ENCODE measurements at places on chromosomes 4 and X.

DNA sequence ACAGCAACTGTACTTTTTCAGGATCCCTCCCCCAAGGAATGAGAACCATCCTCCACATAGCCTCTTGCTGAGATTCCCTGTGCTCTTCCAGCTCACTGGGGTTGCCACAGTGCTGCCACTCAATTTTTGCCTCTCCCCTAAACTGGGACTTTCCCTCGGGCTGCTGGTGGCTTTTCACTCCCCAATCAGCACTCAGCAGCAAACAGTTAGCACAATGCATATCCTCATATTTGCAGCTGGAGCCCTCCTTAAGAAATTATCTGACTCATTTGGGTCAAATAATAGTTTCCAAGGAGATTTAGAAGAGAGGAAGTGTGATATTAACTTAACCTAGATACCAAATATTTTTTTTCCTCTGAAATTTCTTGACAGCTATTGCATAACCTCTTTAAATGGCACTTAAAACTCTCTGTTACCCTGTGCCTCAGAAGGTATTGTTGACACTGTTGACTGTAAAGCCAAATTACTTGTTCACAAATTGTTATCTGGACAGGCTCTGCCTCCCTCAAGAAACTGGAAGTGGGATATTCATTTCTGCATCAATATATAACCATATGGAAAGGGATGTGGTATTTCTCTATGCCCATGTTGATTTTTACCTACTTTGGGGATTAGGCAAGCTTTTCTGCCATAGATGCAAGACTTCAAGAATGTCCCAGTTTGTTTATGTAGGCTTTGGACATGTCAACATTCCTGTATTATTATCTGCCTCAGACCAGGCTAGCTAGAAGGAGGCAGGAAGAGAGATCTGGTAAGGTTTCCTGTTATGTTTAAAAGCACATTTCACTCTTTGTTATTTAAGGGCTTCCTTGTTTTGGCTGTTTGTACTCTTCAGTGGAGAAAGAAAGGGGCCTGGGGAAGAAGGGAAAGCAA lies 58.0 kb downstream of the SEPTIN11 start:
- no peak for DNase-seq

DNA sequence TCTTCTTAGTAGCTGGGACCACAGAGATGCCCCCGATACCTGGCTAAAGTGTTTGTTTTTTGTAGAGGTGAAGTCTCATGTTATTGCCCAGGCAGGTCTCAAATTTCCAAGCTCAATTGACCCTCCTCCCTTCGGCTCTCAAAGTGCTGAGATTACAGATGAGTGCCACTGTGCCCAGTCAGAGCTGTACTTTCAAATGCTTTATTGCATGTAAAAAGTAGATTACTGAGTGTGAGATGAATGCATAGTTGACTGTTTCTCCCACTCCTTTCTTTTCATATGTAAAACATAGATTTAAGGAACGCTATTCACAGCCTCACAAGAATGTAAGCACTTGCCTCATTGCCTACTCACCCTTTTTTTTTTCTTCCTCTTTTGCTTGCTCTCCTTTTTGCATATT lies 984.4 kb upstream of the PABPC4L start:
- no peak for DNase-seq

- DNase-seq: no peak
Measured at GRCh38 chr4:6273661-6273990, 4.0 kb downstream of the WFS1 start.

DNA sequence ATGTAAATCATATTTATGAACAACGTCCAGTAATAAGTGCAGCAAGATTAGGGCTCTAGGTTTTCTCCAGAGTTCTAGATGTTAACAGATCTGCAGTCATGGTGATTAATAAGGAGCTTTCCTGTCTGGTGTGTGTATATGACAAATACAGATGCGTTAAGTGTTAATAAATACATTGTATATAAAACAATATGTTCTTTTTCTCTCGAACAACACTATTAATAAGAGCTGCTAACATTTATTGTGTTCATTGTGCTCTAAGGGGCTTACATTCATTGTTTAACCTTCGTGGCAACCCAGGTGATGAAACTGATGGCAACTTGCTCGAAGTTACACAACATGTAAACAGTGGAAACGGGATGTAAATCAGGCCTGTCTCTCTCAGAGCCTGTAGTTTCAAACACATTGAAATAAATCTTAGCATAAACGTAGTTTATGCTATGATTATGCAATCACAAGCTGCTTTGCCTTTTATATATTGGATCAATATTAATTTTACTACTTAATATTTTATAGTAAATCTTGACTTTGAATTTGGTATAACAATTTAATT lies 547 bp upstream of the CLGN start:
- DNase-seq: no peak

GRCh38 chr4:114497116-114497515 lies 101.5 kb upstream of the UGT8 start:
- no peak for DNase-seq

DNA sequence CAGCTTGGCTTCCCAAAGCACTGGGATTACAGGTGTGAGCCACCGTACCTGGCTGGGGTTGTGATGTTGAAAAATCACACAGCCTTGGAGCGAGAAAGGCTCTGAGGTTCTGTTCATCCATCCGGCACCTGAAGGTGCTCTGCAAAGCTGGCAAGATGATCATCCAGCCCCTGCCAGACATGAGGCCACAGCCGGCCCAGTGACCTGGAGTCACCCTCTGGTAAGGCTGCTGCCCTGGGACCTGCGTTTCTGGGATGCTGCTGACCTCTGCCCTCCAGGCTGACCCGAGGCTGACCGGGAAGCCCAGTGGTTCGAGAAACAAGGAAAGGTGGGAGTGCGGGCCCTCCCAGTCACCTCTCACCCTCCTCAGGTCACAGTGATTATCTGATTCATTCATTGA lies 13.5 kb upstream of the WFS1 start:
- DNase-seq: no peak

DNA sequence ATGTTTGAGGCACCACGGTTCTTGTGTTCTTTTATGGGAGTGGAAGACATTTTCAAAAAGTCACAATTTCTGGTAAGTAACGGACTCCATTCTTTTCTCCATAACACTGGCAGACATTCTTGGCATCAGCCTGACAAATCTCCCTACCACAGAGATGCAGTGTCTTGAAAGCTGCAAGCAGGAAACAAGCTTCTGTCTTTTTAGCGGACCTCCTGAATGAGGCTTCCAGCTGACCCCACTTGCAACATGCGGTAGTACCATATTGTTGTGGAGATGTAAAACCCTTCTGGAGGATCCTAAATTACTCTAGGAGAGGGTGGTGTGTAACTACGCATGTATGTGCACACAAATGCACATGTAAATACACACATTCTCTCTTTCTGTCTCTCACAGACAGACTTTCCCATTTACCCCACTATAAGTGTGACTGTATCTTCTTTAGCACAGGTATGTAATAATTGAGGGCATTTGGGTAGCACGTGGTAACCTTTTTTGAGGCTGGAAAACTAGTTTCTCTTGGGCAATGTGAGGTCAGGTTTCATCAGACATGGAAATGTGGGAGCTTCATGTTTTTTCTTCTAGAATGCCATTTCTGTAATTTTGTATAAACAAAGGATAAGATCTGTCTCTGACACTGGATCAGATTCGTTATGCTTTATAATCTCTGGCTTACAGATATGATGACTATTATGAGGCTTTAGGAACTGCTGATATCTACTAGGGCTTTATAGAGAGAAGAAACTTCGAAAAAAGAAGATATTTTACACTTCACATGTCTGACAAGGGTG lies 130.1 kb downstream of the MGST2 start:
- no peak for DNase-seq

DNA sequence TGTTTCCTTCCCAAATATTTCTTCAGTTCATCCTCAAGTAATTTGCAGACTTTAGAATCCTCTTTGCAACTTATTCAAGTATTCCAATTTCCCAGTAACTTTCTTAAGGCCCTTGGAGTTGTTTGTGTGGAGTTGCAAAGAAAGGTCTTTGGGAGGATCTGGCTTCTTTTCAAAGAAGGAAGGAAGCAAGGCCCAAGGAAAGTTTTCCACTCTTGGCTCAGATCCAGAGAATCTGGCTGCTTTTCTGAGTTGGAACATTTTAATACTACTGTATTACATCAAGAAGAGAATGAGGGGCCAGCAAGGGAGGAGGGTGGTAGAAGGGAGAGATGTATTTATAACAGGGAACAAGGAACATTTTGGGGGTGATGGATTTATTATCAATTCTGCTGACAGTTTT lies 10.5 kb downstream of the CDX4 start:
- DNase-seq: no peak

DNA sequence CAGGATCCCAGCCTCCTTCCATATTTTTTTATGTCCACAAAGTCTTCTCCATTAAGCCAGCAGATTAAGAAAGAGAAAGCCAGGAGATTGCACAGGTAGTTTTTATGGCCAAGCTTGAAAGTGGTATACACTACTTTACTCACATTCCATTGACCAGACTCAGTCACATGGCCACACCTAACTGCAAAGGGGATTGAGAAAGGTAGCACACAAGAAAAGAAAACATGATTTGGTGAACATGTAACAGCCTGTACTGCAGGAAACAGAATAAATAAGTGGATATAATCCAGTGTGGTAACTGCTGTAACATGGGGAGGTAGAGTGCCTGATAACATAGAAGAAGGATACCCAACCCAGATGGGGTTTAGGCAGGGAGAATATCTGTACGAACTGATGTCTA lies 43.9 kb downstream of the HOPX start:
- no peak for DNase-seq

GRCh38 chr4:165715989-165716388 lies 157.0 kb upstream of the TLL1 start:
- DNase-seq: no peak

DNA sequence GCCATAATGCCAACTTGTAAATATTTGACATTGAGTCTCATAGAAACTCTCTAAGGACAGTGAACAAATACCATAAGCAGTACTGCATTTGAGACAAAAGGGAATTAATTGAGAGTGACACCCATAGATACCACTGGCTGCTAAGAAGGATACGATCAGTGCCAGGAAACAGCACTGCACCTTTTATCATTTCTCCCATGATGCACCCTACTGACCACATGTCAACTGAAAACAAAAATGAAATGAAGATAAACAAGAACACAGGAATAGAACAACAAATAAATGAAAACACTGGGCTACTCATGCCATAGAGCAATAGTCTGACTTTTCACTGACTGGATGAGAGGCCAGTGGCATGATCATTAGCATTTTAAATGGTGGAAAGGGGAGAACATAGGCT lies 270.8 kb downstream of the MAPK10 start:
- DNase-seq: no peak

DNA sequence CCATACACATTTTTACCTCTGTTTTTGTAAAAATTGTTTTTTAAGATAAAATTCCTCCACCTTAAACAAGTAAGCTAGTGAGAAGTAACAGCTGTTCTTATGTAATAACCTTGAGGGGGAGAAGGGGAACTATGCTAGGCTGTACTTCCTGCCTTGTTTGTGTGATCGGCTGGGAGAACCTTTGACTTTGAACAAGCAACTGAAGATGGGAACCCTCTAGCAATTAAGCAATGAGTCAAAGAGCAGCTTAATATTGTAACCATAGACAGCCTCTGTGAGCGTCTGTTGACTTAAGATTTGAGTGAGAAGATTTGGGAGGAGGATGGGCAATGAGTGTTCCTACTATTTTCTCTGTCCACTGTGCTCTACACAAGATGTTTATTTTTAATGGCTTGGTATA lies 135.1 kb downstream of the SCLT1 start:
- DNase-seq: no peak

DNA sequence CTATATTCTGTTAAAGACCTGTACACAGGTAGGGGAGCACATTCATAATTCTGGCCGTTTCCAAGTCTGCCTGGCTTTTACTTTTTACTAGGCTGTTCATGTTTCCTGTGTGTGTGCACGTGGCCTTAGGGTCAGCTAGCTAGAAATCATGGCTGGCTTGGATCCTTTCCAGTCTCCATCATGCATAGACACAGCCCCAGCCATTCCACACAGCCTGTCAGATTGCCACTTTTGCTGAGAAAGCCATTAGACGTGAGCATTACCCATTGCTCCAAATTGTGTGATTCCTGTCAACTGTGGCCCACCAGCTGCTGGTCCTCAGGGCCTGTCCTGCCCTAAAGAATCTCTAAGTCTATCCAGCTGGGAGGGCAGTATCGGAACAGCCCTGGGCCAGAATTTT lies 11.4 kb upstream of the SORCS2 start:
- no peak for DNase-seq

GRCh38 chrX:109793191-109793590 lies 60.1 kb upstream of the ACSL4 start:
- DNase-seq: no peak

GRCh38 chr4:83569987-83570386 lies 34.1 kb downstream of the GPAT3 start:
- DNase-seq: no peak

- DNase-seq: no peak
Measured at GRCh38 chr4:2925931-2926860, 37.0 kb downstream of the NOP14 start.

DNA sequence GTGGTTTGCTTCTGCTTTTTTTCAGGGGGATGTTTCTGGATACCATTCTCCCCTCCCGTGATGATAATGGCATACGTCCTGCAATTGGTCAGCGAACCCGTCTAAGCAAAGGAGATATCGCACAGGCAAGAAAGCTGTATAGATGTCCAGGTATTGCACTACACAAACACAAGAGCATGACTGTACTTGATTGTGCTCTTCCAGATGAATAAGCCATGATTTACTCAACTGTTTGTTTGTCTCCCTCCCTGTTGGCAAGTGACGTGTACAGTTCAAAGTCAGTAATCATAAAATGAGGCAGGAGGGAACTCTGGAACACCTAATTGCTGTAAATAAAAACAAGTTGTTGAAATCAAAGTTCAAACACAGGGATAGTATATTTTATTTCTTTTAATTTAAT lies 141.4 kb downstream of the TLL1 start:
- DNase-seq: no peak

DNA sequence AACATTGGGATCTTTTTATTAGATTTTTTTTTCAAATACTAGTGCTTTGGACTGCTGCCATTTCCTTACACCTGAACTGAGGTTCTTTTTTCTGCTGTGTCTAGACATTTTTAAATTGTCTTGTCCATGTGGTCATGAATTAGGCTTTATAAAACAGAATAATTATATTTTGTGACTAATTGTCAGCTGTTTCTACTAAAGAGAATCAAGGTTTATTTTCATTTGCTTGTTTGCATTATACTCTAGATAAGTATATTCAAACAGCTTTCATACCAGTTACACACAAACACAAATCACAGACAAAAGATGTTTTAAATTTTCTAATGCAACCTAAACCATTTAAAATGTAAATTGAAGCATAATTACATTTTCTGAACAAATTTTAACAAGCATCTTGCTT lies 194.7 kb downstream of the GALNTL6 start:
- DNase-seq: no peak

- DNase-seq: no peak
Measured at GRCh38 chrX:134171661-134172587, 65.1 kb upstream of the CCDC160 start.

DNA sequence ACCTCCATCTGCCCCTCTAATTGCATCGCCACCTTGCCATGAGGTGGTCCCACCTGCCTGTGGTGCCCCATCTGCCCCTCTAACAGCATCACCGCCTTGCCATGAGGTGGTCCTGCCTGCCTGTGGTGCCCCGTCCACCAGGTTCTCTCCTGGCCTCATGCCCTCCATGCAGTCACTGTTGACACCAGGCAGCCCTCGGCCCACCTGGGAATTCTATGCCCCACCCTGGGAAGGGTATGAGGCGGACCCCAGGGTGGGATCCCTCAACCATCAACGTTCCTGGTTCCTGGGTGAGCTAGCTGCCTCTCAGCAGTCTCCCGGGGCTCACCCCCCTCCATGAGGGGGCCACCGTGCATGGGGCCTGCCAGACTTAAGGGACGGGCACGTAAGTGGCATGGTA lies 38.9 kb downstream of the ACOX3 start:
- DNase-seq: no peak
